Osteocyte (in vitro differentiated cells): ENCODE measurements at places on chromosomes 7 and 10.

DNA sequence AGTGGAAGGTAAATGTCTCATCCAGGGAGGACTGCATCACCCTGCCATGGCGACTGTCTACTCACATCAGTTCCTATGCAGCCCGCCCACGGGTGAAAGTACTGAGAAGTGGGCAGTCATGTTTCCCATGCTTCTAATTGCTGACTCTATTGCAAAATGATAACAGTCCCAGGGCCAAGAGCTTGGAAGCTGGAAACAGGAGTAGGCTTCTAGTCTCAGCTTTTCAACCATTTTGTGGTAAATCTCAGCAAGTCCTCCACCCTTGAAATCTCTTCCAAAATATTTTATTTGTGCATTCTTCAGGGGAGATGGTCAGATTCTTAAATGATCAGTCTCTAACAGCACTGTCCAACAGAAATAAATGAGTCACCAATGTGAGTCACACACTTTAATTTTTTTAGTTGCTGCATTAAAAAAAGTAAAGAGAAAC lies 48.1 kb upstream of the TARP start:
- DNase-seq, result no peak

- DNase-seq, result peak; percentile 97
Observed at GRCh38 chr7:85186521-85187241, at the start of gene SEMA3D. SEMA3D (minus strand) TSS chr7:85187056; CDS start chr7:85121891, 65,165 bp downstream.

- DNase-seq, result peak; percentile 3
Observed at GRCh38 chr10:123564631-123565030, 101.5 kb upstream of the GPR26 start.

DNA sequence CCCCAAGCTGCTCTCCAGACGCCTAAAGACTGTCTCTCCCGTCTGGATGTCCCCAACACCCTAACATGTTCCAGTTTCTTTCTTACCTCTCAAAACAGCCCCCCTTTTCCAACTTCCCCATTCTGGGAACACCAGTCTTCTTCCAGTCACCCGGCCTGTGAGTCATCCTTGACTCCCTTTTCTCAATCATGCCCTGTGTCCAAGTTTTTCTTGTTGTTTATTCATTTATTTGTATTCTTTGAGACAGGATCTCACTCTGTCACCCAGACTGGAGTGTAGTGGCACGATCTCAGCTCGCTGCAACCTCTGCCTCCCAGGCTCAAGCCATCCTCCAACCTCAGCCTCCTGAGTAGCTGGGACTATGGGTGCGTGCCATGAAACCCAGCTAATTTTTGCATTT lies 15.6 kb downstream of the SNX10 start:
- no peak for DNase-seq

DNA sequence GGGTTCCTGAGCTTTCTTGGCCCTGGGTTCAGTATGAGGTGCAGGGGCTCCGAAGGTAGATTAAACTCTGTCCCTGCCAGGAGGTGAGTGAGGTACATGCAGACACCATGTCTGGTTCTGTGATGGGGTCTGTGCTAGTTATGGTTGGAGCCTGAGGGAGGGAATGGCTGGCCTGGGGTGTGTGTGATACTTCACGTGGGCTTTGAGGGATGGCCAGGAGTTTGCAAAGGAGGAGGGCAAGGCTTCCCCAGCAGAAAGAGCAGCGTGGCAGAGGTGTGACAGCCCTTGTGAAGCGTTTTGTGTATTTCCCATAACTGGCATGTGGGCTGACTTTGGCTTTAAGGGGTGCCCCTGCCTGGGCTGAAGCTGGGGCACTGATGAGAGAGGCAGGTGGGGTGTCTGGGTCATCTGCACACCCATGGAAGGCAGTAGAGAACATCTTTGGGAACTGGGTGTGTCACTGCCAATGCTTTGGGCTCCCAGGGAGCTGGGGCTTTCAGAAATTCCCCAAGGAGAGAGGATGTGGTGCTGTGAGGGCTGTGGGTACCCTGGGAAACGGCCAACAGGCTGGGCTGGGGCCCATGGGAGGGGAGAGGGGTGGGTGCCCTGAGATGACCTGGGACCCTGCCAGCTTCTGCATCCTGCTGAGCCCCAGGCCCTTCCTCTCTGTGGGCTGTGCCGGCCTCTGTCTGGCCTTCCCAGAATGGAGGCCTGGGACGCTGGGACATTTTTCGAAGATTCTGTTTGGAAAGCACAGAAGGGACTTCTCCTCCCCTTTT lies 4.6 kb downstream of the PALD1 start:
- DNase-seq, result no peak

- no peak for DNase-seq
Observed at GRCh38 chr7:15214976-15215375, 312.4 kb upstream of the DGKB start.

DNA sequence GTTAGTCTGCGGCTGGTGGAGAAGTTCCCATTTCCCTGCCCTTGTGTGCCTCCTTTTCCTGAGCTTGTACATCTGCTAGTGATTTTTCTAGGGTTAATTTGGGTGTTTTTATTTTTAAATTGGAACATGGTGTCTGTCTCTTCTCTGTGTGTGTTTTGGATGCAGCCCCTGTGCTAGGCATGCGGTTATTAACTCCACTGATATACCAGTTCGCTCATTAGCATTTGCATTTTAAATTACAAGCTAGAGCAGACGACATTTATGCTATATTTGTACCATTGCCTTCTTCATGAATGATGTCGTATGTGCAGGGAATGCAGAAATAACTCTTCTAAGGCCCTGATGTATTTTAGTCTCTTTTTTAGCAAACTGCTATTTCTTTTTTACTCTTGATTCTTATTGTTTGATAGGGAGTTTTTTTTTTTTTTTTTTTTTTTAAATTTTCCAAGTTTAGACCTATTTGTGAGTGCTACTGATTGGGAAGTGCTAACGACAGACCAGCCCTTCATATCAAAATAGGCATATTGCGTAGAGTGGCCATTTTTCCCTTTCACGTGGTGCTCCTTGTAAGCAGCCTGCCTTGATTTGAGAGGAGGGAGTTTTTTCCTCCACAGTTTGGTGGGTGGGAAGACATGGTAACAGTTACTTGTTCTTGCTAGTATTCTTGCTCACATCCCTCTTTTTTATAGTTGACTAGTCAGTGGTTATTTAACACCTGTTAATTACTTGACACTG lies 89.6 kb downstream of the LRRC4 start:
- no peak for DNase-seq

GRCh38 chr10:51675088-51675487 lies 24.3 kb downstream of the CSTF2T start:
- no peak for DNase-seq

DNA sequence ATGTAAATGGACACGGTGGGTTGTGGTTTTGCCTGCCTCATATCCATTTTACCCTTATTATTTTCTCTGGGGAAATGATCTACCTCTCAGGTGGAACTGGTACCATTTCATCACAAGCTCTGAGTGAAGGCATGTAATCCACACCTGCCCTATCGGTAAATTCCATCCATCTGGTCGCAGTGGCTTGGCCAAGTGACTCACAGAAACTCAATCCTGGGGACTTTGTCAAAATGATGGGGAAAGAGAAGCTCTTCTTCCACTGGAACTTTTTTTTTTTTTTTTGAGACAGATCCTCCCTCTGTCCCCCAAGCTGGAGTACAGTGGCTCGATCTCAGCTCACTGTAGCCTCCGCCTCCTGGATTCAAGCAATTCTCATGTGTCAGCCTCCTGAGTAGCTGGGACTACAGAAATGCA lies 48.2 kb upstream of the ANKRD1 start:
- no peak for DNase-seq

GRCh38 chr10:70742537-70743429 lies 42.4 kb downstream of the TBATA start:
- no peak for DNase-seq

GRCh38 chr10:95789902-95790301 lies 33.9 kb downstream of the ENTPD1 start:
- DNase-seq, result no peak

DNA sequence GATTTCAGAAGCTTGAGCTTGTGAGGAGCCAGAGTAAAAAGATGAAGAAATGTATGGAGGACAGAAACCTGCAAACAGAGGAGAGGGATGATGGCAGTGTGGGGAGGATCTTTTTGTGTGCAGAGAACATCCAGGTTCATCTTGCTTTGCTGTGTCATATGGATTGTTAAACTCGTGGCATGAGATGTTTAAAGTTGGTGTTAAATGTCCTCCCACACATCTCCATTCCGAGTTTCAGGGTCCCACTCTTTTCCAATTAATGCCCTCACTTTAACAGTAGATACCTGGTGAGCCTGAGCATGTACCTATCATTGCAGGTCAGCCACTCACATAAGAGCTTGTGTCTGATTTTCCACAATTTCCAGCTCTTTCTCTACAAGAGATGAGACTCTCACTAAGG lies 147.7 kb downstream of the ST7 start:
- no peak for DNase-seq

GRCh38 chr7:24922099-24922773 lies 57.7 kb downstream of the OSBPL3 start:
- no peak for DNase-seq

- DNase-seq, result no peak
Observed at GRCh38 chr7:49883933-49884332, 110.5 kb downstream of the VWC2 start.

DNA sequence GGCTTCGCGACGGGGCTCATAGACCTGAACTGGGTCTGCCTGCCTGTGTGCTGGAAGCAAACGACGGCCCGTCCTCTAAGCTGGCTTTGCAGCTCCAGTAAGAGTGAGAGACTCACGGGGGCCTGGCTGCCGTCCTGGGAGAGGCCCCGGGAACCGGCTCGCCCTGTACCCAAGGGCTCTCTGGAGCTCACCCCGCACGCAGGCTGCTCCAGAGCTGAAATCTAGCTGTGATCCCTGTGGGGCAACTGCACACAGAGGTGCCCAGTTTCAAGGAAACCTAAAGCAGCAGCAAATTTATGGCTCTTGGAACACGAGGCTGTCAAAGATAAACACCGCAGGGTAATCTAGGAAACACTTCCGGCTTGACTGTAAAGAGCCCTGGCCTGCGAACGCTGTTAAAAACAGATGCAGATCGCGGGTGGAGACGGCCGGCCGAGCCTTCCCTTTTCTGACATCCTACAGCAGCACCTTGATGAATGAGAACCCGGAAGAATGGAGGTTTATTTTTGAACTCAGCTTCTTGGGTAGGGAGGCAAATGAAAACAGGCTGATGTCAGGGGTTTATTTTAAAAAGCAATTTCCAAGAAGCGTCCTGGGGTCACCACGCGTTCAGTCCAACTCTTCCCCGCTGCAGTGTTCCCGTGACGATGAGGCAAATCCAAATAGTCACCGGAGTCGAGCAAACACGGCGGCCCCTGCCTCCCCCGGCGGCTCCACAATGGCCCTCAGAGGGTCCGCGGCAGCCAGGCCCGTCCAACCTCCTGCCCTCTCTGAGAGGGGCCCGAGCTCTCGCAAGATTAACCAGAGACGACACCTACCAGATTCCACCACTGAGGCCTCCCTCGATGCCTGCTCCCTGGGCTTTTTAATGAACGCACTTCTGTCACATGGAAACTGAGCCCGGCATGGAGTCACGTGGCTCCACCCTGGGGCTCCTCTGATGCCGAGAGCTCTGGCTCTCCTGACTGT lies 29.6 kb downstream of the AMZ1 start:
- no peak for DNase-seq
